Stimulated activated CD4-positive, alpha-beta T cell treated with anti-CD3 and anti-CD28 coated beads, Interleukin-4, amount 100 ng/mL, for 1 hour (primary cell): ENCODE measurements at places on chromosomes 1 and 21.

DNA sequence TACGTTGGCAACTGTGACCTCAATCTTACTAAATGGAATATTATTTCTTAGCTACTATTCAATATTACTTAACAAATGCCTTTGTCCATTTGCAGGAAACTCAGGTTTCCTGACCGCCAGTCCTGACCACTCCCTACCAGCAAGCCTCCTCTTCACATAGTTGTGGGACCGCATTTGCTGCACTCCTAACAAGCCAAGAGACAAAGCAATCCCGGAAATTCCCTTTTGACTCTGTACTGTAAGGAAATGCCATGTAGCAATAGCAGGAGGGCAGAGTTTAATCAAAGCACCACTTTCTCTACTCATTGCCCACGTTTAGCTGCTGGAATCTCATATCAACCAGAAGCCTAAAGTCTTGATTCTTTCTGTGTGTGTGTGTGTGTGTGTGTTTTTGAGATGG, 28.1 kb upstream of the ACBD6 start:
- no peak for DNase-seq

DNA sequence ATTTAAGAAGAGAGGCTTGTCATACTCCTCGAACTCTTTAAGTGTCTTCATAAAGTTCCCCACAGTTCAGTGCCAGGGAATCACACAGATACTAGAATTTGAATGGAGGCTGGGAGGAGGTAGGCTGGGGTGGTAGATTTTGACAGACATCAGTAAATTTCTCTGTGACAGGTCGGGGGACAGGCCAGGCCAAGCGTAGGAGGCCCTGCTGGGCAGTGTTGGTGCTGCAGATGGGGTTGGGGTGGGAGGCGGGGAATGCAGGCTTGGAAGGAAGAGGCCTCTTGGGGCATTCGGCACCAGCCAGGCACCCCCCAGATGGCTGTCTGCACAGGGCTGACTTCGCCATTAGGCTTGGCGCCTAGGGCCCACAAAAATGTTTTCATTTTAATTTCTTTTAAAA, 84.0 kb downstream of the MAN1C1 start:
- no peak for DNase-seq

- no peak for DNase-seq
Observed at GRCh38 chr21:36430841-36431240, 45.6 kb downstream of the CHAF1B start.

DNA sequence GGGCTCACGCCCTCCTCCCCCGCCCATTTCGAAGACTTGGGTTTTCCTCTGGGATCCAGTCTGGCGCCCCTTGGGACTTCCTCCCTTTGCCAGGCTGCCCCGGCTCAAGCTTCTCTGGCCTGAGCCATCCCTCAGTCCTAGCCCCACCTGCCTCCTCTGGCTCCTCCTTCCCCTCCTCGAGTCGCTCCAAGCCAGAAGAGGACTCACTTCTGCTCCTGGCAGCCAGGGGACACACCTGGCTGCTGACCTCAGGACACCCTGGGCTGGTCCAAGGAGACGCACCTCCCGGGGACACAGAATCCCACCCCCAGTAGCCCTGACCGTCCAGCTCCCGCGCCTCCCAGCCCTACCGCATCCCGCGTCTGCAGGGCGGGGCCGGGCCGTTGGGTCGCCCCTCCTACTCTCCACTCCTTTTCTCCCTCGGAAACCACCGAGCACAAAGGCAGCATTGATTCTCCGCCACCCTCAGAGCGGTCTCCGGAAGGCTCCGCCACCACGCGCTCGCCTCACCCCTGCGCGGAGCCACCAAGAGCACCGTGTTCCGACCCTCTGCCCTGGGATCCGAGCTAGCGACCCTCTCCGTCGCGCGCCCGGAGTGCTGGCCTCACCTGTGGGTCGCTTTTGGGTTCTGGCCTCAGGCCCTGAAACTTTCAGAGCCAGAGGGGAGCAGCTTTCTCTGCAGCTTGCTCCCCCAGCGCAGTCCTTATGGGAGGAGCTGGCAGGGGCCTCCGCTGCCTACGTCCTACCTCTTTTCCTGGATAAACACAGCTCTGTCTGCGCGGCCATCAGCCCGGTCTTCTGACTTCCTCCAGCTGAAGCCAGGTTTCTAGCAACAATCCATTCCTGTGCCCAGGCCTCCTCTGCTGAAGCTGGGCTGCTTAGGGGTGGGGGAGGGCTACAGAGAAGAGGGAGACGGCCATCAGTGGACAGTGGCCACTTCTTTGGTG, at the start of gene C2CD4D:
Gene C2CD4D (minus strand): TSS at position 364 of the 947 bp plus-strand sequence. CDS start 831 bp downstream, outside the sequence.
- peak; percentile 69 for DNase-seq

- DNase-seq, result no peak
Observed at GRCh38 chr1:15023205-15023604, 130.3 kb upstream of the TMEM51 start.

GRCh38 chr21:46457801-46458314, 833 bp upstream of the DIP2A start:
- no peak for DNase-seq

- DNase-seq, result no peak
Observed at GRCh38 chr1:9668080-9668479, 16.5 kb downstream of the PIK3CD start.

DNA sequence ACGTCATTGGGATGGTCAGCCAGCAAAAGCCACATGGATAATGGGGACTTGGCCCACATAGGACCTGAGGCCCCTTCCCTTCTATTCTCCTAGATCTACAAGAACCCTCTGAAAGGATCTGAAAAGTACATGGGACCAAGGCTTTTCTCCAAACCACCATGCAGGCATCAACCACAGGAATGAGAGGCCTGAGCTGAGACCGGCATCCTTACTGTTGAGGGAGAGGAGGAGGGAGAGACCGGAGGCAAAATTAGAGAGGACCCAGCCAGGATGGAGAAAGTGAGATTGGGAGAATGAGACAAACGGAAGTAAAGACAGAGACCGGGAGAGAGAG, 281.7 kb downstream of the RRAGC start:
- DNase-seq, result no peak

DNA sequence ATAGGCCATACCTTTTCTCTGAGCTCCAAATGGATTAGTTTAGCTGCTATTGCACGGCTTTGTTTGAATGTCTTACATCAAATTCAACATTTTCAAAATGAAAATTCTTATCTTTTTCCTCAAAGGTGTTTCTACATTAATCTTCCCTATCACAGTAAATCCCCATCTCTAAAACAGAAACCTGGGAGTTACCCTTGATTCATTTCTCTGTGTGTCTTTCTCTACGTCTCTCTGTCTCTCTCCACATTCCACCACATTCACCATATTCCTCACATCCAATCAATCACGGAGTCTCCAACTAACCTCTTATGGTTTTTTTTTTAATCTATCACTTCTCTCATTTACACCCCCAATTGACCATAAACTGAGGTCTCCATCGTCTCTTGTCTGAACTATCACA, 24.1 kb downstream of the PTGER3 start:
- no peak for DNase-seq

DNA sequence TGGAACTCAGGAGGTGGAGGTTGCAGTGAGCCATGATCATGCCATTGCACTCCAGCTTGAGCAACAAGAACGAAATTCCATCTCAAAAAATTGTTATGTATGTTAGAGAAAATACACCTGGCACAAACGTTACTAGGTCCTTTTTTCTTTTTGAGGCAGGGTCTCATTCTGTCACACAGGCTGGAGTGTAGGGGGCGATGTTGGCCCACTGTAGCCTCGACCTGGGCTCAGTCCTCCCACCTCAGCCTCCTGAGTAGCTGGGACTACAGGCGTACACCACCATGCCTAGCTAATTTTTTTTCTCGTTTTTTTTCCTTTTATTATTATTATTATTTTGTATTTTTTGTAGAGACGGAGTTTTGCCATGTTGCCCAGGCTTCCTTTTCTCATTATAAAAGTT, 4.4 kb downstream of the HAX1 start:
- peak; percentile 29 for DNase-seq

DNA sequence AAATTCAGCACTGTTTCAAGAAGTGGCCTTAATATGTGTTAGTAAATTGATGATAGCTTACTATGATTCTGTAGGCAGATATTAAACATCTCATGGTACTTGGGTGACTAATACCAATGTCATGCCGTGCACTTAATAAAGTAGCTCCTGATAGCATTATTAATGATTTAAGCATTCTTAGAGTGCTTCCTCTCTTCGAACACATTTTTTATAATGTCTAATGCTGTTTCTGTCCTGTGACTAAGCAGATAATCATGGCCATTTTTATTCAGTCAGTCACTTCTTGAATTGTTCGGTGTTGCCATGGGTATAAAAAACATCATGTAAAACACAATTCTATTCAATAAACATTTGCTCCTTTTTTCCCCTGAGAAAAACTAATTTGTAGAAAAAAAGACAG, 804.6 kb upstream of the ADGRL4 start:
- no peak for DNase-seq

GRCh38 chr1:210104103-210104502, 128.5 kb upstream of the SERTAD4 start:
- DNase-seq, result no peak

- DNase-seq, result no peak
Observed at GRCh38 chr1:27475720-27476119, 14.2 kb downstream of the WASF2 start.

GRCh38 chr1:186828611-186829454, at the start of gene PLA2G4A:
TSS of gene PLA2G4A (plus strand) at chr1:186828949. CDS start at chr1:186854355, 25,406 bp downstream.
- DNase-seq, result no peak

- DNase-seq, result peak; percentile 44
Observed at GRCh38 chr1:1079408-1080121, 5.5 kb upstream of the RNF223 start.

GRCh38 chr1:237713916-237714315, 176.8 kb downstream of the ZP4 start:
- DNase-seq, result no peak

GRCh38 chr1:177183836-177184235, 13.1 kb downstream of the BRINP2 start:
- DNase-seq, result no peak

GRCh38 chr1:64537942-64538341, 68.0 kb downstream of the CACHD1 start:
- no peak for DNase-seq

DNA sequence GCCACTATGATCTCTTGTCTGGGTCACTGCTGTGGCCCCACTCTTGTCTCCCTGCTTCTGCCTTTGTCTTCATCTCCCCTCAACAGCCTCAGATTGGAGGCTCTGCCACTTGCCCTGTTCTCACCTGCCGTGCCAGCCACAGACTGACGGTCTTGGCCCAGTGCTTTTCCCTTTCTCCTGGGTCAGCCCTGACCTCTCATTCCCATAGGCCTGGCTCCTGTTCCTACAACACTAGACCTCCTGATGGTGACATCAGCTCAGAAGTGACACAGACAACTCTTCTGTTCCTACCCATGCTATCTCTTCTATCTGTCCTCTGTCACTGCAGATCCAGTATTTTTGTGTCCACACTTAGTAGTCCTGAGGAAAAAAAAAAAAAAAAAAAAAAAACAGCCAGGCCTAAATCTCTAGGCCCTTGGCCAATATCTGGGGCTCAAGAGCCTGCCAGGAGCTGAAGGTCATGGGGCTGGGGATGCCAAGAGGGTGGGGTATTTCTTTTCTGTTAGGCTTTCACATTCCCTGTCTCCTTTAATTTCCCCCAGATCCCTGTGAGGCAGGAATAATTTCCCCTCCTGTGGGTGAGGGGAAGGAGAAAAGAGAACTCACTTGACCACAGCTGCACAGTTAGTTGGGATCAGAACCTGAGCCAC, 42.0 kb upstream of the FOXO6 start:
- no peak for DNase-seq

- no peak for DNase-seq
Observed at GRCh38 chr1:47976728-47977127, 20.5 kb downstream of the TRABD2B start.

GRCh38 chr1:248858096-248858890, 592 bp downstream of the ZNF692 start:
- peak; percentile 33 for DNase-seq

DNA sequence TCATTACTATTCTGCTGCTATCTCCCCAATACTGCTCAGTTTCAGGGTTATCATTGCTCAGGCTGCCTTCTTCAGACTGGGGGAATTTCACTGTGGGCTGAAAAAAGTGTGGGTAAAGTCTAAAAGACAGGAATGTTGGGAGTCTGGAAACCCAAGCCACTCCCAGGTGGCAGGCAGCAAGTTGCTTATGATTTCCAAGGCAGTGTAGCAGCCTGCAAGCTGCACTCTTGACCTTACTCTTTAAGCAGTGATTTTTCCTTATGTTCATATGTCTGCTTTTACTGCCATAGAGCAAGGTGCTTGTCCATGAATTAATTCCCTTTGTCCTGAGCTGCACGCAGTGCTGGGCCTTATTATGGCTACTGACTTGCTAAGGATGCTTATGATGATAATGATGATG, 53.1 kb downstream of the PHC2 start:
- DNase-seq, result no peak

DNA sequence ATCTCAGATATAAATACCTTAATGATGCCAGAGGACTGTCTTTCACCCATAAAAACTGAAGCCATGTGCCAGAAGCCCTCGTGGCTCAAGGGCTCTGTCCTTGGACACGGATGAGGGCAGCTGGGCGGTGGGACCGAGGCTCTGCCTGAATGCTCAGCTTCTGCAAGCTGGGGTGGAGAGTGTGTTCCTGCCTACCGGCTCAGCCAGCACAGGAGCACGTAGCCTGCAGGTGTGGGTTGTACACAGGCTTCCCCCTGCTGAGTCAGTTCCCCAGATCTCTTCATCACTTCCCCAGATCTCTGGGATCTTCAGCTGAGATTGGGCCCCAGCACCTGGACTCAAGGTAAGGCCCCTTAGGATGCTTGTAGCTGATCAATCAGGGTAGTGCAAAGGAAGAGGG, 15.4 kb downstream of the KCNJ15 start:
- DNase-seq, result no peak

- DNase-seq, result no peak
Observed at GRCh38 chr1:6207921-6208320, 2.0 kb downstream of the RNF207 start.

DNA sequence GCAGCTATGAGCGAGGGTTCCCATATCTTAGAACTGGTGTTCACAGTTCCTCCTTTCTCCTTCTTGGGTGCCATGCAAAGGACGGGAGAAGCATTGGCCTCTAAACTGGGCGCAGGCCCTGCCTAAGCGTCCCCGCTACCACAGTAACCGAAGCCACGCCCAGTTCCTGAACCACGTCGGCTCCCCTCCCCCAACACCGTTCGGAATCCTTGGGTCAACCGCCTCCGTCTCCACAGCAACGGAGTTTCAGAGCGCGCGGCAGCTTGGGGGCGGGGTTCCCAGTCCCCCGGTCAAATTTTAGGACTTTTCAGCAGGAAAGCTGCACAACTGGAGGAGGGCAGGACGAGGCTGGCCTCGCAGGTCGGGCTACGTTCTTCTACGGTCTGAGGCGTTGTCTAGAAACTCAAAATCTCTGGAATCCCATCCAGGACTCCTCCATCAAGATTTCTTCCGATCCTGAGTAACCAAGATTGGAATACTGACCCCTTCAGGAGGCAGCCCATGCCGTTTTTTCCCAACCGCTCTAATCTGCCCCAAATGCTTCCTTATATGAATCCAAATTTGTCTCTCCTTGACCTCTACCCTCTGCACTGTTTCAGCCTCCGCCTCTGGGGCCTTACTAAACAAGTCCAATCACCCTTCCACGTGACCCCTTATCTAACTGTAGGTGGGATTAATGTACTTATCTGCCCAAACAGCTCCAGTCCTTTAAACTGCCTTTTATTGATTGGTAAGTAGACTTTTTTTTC, at the start of gene SPAG17:
Gene SPAG17 (minus strand): TSS at position 145 of the 749 bp plus-strand sequence. CDS start 71 bp downstream, at position 74.
- no peak for DNase-seq
